Stimulated activated CD4-positive, alpha-beta T cell treated with anti-CD3 and anti-CD28 coated beads, Interleukin-15, amount 100 ng/mL, for 1 hour (primary cell): ENCODE measurements at places on chromosomes 12 and 14.

DNA sequence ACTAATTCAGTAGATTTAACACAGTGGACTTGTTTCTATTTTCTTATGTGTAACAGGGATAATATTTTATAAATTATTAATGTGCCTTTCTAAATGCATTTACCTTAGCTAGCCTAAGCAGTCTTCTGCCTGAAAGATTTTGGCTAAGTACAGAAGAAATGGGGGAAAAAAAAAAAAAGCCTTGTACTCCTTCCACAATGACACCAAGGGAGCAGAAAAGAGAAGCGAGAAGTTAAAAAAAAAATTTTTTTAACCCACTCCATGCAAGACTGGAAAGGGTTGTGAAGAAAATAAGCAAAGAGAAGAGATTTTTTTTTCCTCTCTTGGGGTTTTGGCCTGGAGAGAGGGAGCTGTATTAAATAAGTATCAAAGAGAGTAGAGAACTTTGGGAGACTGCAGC lies 28.7 kb downstream of the NELL2 start:
- DNase-seq, result no peak

GRCh38 chr12:124774054-124774461 lies 89.6 kb downstream of the SCARB1 start:
- no peak for DNase-seq

GRCh38 chr14:73252491-73253322 lies 15.4 kb downstream of the PAPLN start:
- DNase-seq, result no peak

GRCh38 chr12:59118356-59118755 lies 198.1 kb upstream of the LRIG3 start:
- DNase-seq, result no peak

DNA sequence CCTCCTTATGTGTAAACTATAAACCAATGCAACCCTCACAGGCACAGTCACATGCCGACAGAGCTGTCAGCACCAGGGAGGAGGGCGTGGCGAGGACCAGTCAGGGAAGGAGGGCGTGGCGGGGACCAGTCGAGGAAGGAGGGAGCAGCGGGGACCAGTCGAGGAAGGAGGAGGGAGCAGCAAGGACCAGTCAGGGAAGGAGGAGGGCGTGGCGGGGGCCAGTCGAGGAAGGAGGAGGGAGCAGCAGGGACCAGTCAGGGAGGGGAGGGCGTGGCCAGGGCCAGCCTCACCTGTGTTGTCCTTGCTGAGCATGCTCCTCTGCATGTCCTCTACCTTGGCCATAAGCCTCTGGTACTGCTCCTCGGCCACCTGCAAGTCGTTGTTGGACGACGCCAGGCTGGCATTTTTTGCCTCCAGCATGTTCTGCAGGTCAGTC lies 24.2 kb downstream of the GOLGA3 start:
- no peak for DNase-seq

DNA sequence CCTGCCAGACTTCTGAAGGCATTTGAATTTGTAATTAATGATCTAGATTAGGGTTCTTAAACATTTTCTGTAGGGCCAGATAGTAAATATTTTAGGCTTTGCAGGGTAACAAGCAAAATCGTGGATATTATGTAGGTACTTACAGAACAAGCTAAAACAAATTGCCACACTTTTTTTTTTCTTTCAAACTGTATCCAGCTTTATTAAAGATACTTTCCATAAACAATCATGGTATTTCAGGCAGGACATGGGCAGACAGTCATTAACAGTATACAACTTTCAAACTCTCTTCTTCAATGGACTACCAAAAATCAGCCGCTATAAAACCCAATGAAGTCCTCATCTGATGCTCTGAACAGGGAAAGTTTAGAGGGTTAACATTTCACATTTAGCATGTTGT lies 9.6 kb downstream of the TRMT5 start:
- no peak for DNase-seq

- no peak for DNase-seq
These were observed 7.3 kb downstream of the POMT2 start for GRCh38 chr14:77313371-77313770.

DNA sequence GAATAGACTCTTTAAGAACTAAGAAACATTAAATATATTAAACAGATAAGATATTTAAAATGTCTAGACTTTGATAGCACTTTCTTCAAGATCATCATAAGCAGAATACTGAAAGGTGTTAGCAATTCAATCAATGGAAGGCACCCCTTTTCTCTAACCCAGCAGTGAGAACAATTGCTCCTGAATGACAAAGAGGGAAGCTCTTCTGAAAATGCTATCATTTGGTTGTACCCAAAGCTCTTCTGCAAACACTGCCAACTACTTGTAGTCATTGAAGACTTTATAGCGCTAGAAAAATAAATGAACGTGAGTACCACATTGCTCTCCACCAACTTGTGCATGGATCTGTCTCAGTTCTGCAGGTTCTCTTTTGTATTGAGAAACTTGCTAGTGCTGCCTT lies 62.2 kb upstream of the LMO3 start:
- no peak for DNase-seq

DNA sequence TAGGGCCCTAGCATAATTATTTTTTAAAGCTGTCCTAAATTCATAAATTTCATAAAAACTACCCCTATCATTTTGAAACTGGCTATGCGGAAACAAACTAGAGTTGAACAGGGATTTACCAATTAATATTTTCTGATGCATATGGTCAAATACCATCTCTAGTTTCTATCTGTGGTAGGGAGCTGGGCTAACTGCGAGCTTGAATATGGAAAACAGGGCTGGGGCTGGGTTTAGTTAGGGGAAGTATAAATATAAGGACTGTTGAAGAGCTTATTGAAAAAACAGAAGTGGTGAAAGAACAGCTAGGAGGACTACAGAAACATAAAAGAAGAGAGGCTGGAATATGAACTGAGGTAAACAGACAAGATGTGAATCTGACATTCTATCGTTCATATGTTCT lies 91.8 kb downstream of the SLC38A1 start:
- DNase-seq, result no peak

- no peak for DNase-seq
These were observed 5.3 kb downstream of the RNF34 start for GRCh38 chr12:121405211-121405610.

DNA sequence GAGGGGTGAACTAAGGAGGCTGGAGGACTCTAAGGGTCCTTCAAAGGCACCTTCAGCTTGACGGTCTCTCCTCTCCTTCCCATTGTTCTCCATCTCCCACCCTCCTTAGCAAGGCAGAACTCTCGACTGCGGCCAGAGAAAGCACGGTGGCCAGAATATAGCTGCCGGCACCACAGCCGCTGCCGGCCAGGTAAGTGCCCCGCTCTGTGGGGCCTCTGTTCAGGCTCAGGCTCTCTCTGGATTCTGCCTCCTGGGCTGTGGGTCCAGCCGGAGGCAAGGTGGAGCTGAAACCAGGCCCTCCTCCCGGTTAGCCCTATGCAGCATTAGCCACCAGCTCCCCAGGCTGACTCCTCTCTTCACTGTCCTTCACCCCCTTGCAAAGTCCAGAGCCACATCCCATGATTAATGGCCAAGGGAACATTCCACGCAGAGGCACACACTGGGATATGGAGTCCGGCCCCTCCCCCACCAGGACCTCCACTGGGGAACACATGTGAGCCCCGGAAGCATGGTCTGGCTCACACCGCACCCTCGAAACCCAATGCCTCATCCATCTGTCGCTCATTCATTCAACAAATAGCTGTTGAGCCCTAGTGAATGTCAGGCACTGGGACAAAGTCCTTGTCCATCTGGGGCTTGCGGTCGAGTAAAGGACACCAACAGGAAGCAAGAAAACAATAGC lies 25.2 kb downstream of the LTBP2 start:
- no peak for DNase-seq

GRCh38 chr14:101019541-101019940 lies 116.0 kb upstream of the RTL1 start:
- no peak for DNase-seq

DNA sequence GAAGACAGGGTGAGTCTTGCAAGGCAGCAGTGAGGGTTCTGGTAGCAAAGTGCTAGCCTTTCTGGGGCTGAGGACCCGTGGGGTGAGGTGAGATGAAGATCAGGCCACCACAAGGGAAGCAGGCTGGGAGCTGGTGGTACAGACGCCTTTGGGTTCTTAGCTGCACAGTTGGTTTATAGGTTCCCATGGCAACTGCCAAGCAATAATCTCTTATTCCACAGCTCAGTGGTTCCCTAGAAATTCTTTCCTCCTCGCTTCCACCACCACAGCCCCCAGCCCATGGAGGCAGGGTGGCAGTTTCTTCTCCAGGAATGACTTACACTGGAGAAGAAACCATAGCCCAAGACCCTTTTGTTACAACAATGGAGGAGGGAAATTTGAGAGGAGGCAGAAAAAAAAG lies 82.1 kb downstream of the CMKLR1 start:
- no peak for DNase-seq
